Activated naive CD8-positive, alpha-beta T cell treated with anti-CD3 and anti-CD28 coated beads, Interleukin-2, amount 50 U/mL, for 16 hours (primary cell): ENCODE measurements at places on chromosomes 2 and 18.

DNA sequence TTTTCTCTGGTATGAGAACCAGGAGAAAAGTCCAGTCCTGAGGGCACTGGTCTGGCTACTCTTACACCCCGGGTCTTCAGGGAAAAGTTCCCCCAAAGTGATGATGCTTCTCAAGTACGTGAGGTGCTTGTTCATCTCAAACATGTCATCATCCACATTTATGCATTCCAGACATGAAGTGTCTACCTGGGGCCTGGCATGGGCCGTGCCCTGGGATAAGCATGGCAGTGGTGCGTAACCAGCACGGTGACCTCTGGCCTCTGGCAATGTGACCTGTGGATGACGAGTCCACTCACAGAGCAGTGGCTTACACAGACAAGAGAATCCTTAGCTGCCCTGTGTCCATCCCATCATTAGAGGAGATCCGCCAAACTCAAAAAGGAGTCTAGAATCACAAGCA lies 74.8 kb upstream of the LGALSL start:
- no peak for DNase-seq

DNA sequence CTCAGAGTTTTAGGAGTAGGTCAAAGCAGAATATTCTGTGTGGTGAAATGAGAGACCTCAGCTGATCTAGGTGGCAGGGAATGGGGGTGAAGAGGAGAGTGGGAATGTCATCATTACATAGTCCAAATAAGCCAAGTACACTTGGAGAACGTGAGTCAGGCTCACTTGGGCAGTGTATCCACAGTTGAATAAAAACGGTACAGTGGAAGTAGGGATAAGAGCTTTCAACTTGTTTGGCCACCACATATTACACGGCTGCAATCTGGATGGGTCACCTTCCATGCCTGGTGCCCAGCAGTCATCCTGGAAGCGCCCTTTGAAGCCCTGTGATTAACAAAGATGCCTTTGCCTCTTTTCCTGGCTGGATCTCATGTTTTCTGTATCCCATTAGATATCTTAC lies 28.6 kb downstream of the MIB1 start:
- DNase-seq: no peak

DNA sequence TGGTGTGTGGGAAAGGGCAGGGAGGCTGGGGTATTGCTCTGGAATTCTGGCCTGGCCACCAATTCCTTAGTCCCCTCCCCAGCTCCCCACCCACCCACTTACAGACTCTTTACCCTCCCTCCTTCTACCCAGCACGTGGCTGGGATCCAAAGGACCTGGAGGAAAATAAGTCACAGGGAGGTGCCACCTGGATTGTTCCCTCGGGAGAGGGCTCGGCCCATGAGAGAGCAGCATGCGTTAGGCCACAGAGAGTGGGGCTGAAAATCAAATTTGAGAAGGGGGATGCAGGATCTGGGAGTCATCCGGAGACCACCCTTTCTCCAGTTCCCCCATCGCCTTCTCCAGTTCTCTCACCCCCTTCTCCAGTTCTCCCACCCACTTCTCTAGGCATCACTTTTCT lies 3.0 kb downstream of the ASPRV1 start:
- DNase-seq: no peak

- DNase-seq: no peak
These were observed 122.5 kb downstream of the FOXI3 start for GRCh38 chr2:88329815-88330603.

DNA sequence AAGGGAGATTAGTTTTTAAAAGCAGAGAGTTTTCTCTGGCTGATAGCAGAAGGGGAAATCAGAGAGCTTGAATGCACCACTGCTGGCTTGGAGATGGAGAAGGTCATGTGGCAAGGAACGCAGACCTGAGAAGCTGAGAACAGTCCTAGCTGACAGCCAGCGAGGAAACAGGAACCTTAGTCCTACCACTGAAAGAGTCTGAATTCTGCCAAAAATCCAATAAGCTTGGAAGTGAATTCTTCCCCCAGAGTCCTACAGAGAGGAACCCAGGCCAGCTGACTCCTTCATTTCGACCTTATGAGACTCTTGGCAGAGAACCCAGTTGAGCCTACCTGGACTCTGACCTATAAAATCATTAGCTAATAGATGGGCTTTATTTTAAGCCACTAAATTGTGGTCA lies 371.9 kb upstream of the TNP1 start:
- no peak for DNase-seq

DNA sequence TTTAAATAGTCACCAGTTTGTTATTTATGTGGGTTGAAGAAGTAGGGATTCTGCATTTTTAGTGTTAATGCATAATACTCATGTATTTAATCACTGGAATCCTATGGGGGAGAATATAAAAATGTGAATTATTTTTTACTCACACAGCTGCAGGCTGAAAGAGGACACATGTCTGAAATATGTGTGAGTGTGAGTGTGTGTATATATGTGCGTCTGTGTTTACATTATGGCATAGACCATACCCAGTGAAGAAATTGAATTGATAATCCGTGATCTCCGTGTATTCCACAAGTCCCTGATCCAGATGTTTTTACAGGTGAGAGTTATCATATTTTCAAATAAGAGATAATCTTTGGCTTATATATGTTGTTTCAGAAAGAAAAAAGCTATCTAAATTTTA lies 225.3 kb downstream of the ICOS start:
- no peak for DNase-seq

DNA sequence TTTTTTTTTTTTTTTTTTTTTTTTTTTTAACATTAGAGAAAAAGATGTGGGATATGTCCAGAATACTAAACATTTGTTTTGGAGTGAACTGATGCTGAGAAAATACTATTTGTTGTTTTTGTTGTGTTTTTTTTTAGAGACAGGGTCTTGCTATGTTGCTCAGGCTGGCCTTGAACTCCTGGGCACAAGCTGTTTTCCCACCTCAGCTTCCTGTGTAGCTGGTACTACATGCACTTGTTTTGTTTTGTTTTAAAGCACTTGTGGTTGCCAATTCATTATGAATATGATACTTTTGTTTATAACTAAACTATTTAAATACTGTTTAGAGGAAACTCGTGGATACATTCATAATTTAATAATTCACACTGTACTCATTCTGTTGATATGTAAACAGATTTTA lies 33.4 kb upstream of the DYSF start:
- DNase-seq: no peak

- no peak for DNase-seq
These were observed 148.7 kb downstream of the CTIF start for GRCh38 chr18:48687346-48688042.

DNA sequence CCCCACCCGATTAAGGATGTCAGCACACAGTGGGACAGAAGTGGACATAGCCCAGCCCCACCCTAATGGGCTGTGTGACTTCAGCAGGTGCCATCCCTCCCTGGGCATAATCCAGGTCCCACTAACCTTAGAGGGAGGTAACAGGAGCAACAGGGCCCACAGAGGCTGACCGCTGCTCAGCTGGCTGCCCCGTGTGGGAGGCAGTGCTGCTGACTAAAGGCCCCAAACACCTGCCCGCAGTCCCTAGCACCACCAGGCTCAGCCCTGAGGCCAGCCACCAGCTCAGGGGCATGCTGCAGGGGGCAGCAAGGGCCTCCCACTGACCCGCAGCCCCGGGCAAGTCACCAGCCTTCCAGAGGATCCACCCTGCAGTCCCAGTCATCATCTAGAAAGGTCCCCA lies 14.6 kb downstream of the BIN1 start:
- DNase-seq: no peak

DNA sequence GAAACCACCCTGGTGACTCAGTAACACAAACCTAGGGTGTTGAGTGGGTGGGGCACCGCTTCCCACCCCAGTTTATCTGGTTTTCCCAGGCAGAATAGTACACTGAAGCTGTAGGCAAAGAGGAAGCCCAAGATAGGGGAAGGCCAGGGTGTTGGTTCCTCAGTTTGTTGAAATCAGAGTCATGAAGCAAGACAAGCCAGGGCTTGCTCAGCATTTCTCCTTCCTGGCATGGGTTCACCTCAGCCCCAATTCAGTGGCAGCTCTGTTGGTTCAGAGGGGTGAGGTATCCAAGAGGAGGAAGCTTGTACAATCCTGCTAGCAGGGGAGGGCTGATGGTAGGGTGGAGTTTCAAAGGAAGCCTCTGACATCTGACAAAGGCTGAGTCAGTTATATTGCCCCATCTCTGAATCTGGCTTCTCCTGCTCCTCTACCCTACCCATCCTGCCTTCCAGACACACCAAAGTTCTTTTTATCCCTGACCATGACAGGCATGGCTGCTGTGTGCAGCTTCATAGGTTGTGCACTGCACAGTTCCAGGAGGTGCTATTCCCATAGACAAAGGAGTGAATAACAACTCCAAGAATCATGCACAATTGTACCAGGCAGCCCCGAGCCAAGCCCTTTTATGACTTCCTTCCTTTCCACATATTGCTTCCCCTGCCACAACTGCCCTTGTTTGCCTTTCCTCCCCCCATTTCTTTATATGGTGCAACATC lies 24.9 kb upstream of the RAB10 start:
- DNase-seq: no peak

GRCh38 chr18:9874728-9875127 lies 11.0 kb upstream of the TXNDC2 start:
- no peak for DNase-seq

DNA sequence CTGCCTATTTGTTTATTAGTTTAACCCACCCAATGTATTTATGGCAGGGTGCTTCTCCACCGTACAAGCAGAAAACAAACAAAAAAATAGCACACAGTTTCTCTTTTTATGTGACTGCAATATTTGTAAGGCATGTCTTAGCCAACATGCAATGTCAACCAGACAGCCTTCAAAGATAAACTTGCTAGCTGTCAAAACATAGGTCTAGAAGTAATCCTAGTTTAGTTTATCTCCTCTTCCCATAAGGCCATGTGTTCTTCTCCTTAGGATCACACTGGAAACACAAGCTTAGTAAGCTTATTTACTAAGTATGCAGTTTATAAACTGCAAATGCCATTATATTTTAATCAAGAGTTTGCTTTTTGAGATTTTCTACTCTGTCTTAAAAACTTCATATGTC lies 75.6 kb downstream of the LDAH start:
- DNase-seq: no peak

DNA sequence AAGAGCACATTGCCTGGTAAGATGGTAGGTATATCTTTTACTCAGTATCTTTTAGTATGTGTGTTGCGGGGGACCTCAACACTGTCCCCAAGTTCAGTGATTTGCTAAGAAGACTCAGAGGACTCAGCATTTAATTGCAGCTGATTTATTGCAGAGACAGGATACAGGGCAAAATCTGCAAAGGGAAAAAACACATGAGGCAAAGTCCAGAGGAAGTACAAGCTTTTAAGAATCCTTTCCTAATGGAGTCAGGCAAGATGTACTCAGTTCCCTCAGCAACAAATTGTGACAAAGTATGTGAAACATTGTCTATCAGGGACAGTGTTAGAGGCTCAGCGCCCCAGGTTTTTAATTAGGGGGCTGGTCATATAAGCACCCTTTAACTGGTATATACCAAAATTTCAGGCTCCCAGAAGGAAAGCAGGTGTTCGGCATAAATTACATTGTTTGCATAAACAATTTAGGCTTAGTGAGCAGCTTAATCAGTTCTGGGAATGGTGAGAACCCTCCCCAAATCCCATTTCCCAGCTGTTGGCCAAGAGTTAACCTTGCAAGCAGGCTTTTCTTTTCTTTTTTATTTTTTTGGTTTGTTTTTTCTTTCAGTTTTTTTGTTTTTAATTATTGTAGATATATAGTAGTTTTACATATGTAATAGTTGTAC lies 41.7 kb downstream of the RAB3GAP1 start:
- DNase-seq: no peak

- DNase-seq: no peak
These were observed 41.0 kb upstream of the ACSL3 start for GRCh38 chr2:222819722-222820333.

DNA sequence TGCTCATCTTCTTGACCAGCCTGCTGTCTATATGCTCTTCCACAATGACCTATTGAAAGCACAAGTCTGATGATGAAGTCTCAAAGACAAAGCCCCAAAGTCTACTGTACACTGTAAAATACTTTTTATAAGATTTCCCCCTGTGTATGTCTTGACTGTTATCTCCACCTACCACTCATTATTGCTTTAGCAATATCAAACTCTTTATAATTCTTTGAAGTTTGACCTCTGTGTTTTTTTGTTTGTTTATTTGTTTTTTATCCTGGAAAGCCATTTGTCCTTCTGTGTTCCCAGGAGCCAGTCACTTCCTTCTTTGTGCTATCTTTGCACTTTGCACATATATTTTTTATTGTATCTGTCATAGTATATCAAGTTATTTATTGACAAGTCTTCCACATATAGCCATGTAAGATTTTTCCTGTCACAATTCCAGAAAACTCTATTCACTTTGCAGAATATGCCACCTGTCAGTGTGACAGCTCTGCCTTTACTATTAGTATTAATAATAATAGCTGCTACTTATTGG lies 66.3 kb downstream of the RND3 start:
- no peak for DNase-seq

GRCh38 chr2:39027421-39027820 lies 93.4 kb downstream of the SOS1 start:
- no peak for DNase-seq
